ENCODE measurements at places on chromosomes 12 and 14.

GRCh38 chr12:55670276-55670675, 33.6 kb downstream of the OR10P1 start:
- DNase-seq, result no peak

GRCh38 chr12:700016-700415, 36.8 kb upstream of the NINJ2 start:
- DNase-seq, result no peak

DNA sequence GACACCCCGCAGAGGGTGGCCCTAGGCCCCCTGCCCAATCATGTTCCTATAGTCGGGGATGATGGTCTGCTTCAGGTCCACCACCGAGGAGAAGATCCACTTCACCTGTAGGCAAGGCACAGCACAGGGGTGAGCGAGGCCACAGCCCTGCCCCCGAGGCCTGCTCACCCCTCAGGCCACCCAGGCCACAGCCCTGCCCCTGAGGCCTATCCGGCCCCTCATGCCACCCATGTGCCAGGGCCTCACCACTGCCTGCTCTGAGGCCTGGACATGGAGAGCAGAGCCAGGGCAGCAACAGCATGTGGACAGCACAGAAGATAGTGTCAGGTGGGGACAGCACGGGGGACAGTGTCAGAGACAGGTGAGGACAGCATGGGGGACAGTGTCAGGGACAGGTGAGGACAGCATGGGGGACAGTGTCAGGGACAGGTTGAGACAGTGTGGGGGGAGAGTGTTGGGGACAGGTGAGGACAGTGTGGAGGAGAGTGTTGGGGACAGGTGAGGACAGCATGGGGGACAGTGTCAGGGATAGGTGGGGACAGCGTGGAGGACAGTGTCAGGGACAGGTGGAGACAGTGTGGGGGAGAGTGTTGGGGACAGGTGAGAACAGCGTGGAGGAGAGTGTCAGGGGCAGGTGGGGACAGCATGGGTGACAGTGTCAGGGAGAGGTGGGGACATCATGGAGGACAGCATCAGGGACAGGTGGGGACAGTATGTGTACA, 239.7 kb downstream of the TMEM121 start:
- no peak for DNase-seq

DNA sequence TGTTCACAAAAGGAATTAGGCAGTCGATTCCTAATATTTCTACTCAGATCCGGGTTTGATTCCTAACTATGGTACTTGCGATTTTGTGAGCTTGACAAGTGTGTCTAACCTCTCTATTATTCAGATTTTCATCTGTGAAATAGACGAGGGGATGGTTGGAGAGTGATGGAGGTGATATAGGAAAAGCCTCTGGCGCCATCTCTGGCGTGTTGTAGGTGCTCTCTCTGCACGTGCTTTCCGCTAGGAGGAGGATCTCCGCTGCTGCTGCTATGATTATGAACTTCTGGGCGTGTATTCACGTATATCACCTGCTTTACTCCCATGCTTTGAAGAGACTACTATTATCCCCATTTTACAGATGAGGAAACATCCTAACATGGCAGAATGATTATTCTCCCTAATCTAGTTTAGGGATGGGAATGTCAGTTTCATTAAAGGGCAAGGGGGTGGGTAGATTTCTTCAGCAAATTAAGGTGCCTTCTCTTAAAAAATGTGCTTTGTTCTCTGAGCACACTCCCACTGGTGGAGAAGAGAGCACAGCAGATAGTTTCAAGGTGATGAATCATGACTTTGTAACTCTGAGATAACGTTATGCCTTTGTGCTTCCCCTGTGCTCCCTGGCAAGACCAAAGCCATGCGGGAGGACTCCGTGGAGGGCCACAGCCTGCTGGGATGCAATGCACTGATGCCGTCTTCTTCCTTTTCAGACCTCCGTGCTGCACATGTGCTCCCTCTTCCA, 97.1 kb downstream of the PRIMA1 start:
- no peak for DNase-seq

DNA sequence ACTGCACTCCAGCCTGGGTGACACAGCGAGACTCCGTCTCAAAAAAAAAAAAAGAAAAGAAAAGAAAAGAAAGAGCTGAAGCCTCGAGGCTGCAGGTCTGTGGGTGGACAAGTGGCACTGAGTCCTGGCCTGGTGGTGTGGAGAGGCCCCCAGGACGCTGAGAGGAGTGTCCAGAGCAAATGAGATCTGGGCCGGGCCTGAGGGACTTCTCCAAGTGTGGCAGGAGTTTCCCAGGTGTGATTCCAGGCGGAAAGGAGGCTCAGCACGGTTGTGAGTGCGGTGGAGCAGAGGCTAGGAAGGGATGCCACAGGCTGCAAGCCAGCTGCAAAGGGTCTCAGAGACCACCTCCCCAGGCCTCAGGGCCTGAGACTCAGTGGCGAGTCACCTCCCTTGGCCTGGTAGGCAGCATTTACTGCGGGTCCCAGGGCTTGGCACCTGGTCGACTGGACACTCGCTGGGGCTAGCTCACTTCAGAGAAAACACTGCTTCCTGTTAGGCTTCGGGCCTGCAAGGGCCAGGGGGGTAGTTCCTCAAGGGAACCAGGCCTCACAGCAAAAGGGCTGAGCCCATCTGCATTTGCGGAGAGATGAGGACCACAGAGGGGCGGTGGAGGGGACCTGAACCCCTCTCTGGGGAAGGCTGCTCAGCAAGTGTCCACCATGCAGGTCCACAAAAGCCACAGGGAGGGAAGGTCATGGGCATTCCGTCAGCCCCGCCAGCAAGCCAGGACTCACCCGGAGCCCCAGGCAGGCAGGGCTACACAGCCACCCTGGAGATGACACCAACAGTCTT, 11.7 kb downstream of the TTC7B start:
- DNase-seq, result no peak

GRCh38 chr12:20513189-20513588, 144.9 kb downstream of the PDE3A start:
- DNase-seq, result no peak
